ENCODE measurements at places on chromosomes 2 and 18.

DNA sequence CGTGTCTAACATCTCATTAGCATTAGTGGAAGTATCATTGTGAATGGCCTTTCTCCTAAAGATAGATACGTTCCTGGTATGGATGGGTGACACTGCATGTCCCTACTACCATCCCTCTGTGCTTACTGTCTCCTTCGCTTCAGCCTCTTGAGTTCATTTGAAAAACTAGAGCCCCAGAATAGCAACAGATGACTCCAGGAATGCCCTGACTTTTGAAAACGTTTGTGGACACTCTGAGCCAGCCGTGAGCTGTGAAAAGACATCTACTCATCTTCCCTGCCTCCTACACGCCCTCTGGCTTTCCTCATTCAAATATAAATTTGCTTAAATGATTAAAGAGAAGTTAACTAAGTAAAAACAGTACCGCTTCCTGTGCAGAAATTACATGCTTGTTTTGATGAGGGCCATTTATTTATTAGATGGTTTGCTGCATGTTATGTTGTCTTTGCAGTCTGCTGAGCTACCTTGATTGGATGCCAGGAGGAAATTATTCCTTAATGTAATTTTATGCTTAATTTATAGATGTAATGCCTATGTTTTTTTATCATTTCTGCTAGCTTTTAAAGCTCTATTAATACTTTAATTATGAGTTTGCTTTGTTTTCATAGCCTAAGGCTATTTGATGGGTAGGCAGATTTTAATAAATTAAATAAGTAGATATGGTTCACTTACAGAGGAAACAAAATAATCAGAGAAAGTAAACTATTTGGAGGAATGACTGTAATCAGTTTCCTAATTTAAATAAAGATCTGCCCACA, 32.1 kb upstream of the MYO3B start:
- no peak for DNase-seq

GRCh38 chr2:22912398-22912797, 472.6 kb upstream of the KLHL29 start:
- DNase-seq = no peak

DNA sequence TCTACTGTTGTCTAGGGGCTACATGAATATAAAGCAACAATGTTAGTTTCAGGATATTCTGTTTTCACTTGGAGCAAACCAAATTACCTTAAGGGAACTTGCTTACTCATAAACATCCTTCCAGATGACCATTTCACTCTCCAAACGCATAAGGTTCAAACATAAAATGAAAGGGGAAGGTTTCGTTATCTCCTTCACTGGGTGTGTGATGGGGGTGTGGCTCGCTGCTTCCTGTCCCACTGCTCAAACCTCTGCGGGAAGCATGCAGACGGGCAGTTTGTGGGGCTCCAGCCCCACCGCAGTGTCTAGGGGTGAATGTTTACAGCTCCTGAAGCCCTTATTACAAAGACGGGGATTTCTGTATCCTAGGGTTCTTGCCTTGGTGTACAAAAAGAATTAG, 1310.9 kb upstream of the TMEFF2 start:
- DNase-seq = no peak

DNA sequence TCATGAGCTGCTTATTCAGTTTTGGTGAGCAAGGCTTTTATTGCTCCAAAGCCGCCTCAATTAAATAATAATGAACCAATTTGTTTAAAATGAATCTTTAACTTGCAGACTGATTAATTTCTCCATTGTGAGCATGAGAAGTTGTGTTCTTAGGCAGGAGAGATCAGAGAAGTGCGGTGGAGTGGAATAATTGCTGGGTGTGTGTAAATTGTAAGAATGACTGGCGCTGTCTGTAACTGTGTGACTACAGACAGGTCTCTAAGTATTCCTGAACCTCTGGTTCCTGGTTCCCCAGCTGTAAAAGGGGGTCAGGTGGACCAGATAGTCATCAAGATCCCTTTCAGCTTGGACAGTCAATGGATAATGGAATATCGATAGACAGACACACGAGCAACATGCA, 98.0 kb upstream of the EFEMP1 start:
- DNase-seq = no peak

GRCh38 chr2:20404950-20405349, 41.9 kb upstream of the RHOB start:
- no peak for DNase-seq

Measured in nucleus accumbens (tissue), 56 donors.